ENCODE measurements at places on chromosomes 4 and X.

DNA sequence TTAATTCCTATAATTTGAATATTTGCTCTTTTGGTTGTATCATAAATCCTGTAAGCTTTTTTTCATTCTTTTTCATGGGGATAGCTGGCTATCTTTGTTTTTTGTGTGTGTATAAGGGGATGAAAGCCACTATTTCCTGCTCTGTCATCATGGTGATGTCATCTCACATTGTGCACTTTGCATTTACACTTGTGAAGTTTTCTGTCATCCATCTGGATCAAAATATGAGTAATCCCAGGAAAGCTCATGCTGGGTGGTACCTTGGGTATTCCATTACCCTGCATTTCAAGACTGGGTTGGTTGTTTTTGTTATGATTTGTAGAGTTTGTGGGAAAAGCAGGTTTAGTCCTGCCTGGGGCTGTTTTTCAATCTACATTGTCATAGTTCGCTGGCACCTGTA, 367.3 kb downstream of the CHIC1 start:
- no peak for DNase-seq

DNA sequence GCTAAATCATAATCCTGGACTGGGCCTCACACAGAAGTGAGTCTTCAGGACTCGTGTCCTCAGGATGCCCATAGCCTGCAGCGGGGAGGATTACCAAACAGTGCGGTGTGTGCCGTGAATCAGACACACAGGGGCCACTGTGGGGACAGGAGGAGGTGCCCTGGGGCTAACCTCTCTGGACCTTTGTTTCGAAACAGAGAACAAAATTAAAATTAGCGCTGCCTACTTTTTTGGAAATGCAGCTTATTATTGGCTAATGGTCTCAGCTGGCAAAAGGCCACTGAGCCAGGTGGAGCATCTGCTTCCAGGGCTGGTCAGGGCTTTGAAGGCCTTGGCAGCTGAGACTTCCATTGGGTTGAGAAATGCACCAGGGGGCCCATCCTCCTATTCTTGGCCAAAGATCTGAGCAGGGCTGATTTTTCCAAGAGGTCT, 236.2 kb downstream of the EVC2 start:
- DNase-seq: no peak

DNA sequence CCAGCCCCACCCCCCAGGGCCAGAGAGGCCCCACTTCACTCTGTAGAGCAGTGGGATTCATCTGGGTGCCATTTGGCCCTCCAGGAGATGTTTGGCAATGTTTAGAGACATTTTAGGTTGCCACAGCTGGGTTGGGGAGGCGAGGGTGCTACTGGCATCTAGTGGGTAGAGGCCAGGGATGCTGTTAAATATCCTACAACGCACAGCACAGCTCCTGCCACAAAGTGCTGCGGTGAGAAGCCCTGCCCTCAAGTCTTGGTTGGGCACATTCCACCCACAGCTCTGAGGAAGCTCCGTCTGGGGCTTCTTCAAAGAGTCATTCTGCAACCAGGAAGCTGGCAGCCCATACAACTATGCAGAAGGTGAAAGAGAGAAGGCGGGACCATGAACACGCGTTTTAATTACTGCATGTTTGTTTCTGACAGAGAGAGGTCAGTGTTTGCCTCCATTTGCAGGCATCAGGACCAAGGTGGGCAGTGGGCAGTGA, 48.1 kb upstream of the FAM9C start:
- DNase-seq: no peak

DNA sequence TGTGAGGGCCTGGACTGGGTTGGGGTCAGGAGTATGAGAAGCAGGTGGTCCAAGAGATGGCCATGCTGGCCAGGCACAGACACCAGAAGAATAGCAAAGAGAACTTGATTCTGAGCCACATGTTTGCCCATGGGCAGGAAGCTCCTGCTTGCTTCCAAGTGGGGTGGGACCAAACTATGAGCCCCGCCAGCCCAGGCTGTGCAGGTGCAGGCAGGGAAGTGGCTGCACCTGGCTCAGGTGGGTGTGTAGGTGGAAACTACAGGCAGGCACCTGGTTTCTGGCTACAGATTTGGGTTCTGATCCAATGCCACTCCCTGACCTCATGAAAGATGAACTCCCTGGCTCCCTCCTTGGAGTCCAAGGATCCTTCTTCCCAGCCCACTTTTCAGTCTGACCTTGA, 207.9 kb upstream of the KLF3 start:
- DNase-seq: no peak

DNA sequence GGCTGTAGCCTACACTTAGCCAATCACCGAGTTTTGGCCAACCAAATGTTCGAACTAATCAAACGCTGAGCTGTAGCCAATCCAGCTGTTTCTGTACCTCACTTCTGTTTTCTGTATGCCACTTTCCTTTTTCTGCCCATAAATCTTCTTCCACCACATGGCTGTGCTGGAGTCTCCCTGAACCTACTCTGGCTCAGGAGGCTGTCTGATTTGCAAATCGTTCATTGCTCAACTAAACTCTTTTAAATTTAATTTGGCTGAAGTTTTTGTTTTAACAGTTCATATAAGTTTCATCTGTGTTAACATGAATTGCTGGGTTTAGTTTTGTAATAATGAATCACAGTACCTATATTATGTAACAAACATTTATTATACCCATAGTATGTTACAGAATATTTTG, 160.7 kb upstream of the PCDH7 start:
- DNase-seq: no peak

- DNase-seq: no peak
Observed at GRCh38 chr4:145130130-145130529, 32.0 kb downstream of the ABCE1 start.

DNA sequence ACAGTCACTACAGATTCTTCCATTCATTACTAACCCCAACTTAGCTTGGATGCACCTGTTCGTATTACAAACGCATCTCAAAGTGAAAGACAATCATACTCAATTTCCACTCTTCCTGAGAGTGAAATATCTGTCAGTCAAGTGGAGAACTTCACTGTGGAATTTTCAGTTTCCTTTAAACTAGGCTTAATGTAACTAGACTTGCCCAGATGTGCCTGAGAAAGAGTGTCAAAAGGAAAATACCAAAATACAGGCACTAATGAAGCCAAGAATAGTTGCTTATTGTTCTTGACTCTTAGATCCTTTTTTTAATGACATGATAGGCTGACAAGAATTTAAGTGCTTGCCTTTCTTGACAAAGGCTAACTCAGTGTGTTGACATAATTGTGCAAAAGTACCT, 72.4 kb upstream of the NR3C2 start:
- no peak for DNase-seq

DNA sequence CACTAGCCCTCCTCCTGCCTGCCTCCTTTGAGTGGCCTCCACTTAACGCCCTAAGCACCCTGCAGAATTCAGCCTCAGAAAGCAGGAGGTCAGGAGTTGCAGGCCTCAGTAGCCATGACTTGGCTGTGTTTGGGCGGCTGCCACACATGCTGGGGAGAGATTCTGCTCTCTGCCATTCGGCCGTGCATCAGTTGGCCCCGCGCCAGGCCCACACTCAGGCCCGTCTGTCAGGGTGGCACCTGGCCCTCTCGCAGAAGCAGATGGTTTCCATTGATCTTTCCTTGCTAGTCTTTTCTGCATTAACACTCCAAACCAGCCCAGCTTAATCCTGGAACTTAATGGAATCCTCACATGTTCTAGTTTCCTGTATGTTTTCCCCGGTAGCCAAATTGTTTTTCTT, 30.7 kb upstream of the ATP6AP2 start:
- no peak for DNase-seq

GRCh38 chrX:31126205-31126604, 54.4 kb upstream of the FTHL17 start:
- no peak for DNase-seq

DNA sequence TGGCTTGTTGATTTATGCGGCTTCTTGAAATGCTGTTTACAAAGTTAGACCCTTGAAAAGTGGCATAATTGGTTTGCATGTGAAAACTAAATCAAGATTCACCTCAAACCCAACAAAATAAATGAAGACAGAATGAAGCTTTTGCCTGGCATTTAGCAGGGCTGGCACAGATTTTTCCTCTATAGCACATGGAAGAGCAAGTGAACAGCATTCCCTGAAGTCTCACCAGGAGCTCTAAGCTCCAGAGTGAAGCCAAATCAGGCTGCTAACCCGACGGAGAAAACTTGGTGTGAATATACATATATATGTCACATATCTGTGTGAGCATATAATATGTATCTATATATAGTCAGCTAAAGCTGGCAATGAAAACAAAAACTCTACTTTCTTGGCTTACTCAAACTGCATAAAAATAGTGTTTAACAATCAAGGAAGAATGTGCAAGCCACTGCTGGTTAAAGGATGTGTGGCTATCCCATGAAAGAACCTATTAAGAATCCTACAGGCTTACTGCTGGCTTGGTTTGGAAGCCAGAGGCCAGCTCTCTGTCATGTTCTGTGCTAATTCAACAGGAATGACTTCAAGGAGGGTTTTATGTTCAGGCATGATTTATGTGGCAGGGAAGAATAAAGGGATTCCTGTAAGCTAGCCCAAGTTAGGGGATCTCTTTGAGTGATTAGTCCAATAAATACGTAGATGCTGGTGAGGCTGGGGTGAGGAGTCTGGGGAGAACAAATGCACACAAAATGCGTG, 69.9 kb downstream of the MFAP3L start:
- DNase-seq: no peak

- no peak for DNase-seq
Observed at GRCh38 chrX:50107470-50107869, 93.3 kb downstream of the AKAP4 start.

DNA sequence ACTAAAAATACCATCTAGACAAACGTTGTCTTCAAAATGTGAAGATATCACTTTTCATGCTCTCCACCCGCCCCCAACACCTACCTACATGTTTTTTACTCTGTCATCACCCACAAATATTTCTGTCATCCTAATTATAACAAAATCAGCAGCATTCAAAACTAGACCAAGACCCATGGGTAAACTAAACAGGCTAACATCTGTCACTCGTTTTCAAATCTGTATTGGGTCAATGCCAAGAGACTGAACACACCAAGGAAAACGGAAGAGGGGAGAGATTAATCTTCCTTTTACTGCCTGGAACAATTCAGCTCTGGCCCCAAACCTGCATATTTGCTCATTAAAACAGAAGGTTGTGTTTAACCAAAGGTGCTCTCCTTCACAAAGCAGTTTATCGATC, 17.5 kb downstream of the FAM184B start:
- DNase-seq: no peak

Data from iPS-NIHi11 (cell line).